NCI-H1092 treated with DMSO at 0.1 percent for 48 hours (cell line): ENCODE measurements at places on chromosomes 3 and 15.

- DNase-seq, result no peak
Observed at GRCh38 chr3:141663993-141664392, 74.1 kb upstream of the RNF7 start.

DNA sequence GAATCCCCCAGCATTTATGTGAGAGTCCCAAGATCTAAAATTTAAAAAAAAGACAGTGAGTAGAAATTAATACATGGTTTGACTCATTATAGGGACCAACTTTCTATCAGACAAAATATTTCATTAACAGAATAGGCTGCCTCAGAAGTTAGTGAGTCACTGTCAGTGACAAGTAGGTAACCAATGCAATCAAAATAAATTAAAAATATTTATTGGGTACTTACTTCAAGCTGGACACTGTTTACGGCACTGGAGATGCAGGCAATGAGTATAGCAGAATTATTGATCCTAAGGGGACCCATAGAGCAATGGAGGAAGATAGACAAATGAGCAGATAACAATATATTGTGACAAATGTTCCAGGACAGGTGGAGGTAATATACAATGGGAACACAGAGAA lies 135.6 kb upstream of the BCL6 start:
- DNase-seq, result no peak

- no peak for DNase-seq
Observed at GRCh38 chr3:150240891-150241290, 167.2 kb upstream of the TSC22D2 start.

DNA sequence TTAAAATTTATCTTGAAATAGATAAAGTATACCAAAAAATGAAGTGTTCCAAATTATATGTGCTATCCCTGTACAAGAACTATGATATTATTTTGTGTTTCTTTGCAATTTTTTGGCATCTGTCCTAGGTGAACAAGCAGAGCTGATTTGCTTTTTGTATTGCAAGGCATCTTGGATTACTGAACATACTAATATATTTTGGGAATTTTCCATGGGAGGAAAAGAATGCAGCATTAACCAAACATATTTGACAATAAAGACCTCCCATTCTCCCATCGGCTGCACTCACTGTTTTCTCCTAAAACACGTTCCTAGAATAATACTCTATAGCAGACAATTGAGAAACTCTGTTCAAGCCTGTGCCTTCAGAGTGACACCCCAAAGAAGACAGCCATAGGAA lies 265.1 kb upstream of the ALCAM start:
- no peak for DNase-seq

DNA sequence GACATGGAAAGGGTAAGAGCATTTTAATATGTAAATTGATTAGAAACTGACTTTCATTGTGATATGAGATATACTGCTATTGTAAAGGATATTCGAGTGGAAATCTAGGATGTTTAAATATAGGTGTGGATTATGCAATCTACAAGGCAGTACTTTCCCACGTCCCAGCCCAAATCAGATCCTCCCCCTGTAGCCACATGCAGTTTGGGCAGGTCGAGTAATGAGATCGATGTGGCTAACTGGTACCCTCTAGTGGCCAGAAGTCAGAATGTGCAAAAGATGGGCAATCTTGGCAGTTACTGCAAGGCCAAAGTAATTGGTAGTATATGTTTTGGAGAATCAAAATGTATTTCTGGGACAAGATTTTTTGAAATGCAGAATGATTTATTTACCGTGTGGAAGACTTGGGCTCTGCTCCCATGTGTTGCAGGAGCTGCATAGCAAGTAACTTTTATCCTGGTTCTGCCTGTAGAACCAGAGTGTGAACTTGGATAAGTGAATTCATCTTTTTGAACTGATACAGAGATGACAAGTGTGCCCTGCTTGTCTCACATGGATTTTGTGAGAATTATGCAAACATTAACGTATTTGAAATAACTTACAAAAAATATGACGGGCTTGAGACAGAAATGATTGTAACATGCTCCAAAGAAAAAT lies 94.5 kb upstream of the ADAMTSL3 start:
- DNase-seq, result peak; percentile 14

DNA sequence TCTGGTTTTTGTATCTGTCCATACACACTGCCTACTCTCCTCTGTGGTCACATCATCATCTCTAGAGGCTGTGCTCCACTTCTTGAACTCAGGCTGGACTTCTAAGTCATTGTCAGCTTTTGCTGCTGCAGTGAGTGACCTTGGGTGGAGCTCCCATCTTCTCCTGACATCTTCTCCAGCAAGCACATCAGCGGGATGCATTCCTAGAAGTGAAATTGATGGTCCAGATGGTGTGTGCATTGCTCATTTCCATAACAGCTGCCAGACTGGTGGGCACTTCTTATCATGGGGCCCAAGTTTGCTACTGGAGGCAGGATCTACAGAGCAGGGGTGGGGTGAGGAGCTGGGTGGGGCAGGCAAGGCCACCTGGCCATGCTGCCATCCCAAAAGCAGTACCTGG lies 109.9 kb downstream of the DNAJB8 start:
- DNase-seq, result no peak

- DNase-seq, result no peak
Observed at GRCh38 chr3:192331749-192332385, 395.5 kb downstream of the FGF12 start.

- DNase-seq, result peak; percentile 20
Observed at GRCh38 chr3:45807133-45807532, 10.8 kb upstream of the SLC6A20 start.

- no peak for DNase-seq
Observed at GRCh38 chr15:71379893-71380292, 264.6 kb downstream of the THSD4 start.

- DNase-seq, result no peak
Observed at GRCh38 chr3:17352620-17353019, 389.8 kb downstream of the TBC1D5 start.

- no peak for DNase-seq
Observed at GRCh38 chr3:136171097-136171542, 25.0 kb downstream of the MSL2 start.

DNA sequence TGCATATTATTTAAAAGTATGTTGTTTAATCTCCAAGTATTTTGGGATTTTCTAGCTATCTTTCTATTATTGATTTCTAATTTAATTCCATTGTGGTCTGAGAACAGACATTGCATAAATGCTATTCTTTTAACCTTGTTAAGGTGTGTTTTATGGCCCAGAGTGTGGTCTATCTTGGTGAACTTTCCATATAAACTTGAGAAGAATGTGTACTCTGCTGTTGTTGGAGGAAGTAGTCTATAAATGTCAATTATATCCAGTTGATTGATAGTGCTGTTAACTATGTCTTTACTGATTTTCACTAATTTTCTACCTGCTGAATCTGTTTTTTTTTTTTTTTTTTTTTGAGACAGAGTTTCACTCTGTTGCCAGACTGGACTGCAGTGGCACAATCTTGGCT lies 180.9 kb downstream of the ZNF621 start:
- no peak for DNase-seq

GRCh38 chr3:65893631-65894030 lies 145.1 kb downstream of the MAGI1 start:
- no peak for DNase-seq

- no peak for DNase-seq
Observed at GRCh38 chr3:140719841-140720614, 42.2 kb downstream of the TRIM42 start.
